ENCODE measurements at places on chromosomes 6 and 20.

DNA sequence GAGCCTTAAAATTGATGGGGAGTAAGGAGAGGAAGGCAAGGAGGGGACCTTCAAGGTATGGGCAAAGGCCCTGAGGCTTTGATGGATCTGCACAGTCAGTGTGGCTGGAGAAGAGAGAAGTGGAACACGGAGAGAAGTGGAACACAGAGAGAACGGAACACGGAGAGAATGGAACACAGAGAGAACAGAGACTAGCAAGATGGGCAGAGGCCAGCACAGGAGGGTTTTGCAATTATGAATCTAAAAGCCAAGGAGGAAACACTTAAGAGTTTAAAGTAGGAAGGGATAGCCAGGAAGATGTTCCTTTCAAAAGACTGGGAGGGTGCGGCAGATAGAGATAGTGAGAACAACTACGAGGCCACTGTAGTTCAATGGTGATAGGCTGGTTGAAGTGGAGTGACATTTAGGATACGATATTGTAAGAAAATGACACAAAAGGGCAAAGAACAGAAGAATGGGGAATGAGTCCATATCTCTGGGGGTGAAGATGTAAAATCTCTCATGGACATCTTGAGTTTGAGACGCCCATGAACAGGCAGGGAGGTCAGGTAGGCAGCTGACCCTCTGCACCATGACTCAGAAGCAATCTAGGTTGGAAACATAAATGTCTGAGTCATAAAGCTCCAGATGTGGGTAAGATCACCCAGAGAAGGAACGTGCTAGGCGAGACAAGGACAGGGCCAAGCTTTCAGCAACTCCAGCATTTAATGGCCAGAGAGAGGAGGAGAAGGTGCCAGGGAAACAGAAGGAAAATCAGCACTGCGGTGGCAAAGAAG, 25.4 kb downstream of the ZMYND8 start:
- DNase-seq = no peak

GRCh38 chr6:137903274-137903932, 36.3 kb downstream of the TNFAIP3 start:
- no peak for DNase-seq

DNA sequence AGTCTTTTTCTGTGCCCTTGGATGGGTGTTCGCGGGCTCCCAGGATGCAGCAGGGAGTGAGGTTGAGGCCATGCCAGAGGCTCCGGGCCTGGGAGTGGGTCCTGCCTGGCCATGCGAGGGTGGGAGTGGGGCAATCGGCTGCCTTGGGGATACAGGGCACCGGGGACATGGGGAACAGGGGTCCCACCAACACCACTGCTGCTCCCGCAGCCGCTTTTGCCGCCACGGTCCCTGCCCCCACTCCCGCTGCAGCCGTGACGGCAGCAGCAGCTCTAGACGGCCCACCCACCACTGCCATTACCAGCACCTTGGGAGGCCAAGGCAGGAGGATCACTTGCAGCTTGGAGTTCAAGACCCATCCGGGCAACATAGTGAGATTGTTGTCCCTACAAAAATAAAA, 35.3 kb upstream of the FAM50B start:
- DNase-seq = no peak

- no peak for DNase-seq
These were observed 172.4 kb downstream of the CD24 start for GRCh38 chr6:106802139-106802538.

DNA sequence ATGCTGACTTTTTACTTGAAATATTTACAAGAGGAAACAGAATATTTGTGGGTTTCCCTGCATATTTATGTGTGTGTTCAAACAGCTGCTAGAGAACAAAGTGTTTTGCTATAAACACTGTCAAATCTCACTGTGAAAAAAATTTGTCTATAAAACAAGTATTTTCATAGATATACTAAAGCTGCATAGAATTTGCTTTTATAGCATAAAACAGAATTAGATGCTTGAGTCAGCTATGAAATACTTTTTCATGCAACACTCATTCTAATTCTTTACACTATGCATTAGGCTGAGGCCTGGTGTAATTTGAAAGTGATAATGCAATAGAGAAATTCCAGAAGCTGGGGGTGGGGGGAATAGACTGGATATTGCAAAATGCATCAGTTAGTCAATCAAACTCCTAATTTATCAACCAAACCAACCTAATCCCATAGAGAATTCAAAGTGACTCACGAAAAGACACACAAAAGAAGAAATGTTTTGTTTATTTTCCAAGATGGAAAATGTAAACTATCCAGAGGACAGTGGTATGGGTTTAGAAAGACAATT, 148.2 kb downstream of the LAMA2 start:
- no peak for DNase-seq

DNA sequence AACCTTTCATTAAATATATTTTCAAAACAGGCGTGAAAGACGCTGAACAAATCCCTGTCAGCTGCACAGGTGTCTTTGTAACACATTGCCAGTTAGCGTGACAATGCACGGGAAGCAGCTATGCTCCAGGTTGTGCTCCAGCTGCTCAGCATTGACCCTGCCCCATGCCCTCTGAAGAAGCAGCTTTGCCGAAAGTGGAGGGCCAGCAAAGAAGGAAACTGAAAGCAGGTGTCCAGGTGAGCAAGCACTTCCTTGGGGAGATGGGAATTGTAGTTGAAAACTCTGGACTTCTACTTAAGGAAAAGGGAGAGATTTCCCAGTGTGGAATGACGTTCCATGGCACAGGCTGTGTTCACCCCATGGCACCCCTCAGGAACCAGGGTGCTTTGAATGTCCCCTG, 125.7 kb downstream of the TTLL2 start:
- no peak for DNase-seq

GRCh38 chr6:112468359-112468758, 121.2 kb downstream of the RFPL4B start:
- no peak for DNase-seq

GRCh38 chr20:63008541-63009044, 1.8 kb upstream of the BHLHE23 start:
- DNase-seq = no peak

DNA sequence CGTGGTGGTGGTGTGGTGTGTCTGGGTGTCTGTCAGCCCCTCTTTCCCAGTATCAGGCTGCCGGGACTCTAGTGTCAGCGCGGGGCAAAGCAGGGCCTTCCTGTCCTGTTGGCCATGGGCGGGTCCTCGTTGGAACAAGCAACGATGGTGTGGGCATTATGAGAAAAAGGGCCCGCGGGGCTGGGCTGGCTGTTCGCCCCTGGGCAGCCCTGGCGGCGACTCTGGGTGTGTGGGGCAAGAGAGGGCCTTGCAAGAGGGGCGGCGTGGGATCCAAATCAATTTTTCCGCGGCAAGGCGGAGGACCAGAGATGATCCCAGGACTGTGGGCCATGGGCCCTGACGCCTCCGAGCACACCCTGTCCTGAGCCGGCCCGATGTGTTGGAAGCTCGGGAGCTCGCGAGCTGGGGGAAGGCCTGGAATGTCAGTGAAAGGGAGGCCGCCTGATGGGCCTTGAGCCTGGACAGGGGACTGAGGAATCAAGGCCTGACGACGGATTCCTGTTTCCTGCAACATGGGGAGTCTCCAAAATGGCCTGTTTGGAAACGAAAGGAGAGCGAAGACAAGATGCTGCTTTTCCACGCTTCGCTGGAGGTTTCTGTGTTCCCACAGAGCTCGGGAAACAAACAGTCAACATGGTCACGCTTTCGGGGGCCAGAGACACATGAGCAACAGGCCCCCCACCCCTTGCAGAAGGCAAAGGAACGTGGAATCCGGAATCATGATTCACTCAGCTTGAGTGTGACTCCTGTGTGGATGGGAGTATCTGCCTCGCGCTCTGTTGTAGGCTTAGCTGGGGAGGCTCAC, 364.7 kb upstream of the DEFB115 start:
- no peak for DNase-seq

DNA sequence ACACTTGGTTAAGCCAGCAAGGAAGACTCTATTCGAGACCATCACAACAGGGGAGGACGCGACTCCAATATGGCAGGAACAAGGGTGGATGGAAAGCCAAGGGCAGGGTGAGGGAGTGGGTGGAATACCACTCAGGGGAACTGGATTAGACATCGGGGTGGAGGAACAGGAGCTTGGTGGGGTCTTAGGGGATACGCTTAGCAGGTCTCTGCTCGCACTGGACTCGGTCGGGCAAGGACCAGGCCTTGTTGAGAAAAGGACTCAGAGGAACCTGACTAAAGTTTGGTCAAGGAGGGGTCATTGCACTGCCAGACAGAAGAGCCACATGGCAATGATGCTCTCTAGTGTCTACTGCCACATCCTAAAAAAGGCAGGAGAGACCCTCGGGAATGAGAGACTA, 10.5 kb downstream of the DUSP22 start:
- no peak for DNase-seq

DNA sequence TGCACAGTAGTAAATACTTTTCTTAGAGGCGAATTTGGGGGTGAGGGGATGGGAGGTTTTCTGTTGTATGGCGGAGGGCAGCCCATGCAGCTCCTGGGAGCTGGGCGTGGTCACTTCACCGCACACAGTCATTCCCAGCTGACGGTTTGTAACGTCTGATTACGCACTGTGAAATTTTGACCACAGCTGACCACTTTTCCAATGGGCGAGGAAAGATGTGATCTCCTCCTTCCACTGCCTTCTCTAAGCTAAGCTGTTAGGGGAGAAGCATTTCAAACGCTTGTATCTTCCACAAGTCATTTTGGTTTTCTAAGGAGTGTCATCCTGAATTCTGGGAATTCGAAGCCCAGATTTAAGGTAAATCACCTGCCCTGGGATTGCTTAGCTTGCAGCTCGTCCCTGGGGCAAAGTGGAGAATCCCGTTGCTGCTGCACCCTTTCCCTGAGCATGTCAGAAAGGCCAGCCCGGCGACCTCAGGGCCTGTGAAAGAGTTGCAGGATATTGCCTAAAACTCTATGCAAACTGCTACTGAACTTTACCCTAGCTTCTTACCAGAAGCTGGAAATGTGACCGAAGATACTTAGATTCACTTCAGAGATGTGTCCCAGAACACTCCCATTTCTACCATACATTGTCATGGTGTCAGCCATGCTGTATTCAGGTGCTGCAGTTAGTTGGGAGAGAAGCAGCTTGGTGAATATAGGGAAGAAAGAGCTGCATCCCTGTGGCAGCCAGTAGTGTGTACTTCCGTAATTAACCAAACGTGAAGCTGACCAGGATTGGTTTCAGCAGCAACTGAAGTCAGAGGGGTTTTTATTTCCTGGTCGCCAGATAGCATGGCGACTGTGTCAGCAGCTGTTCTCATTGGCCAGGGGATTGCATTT, 58.9 kb downstream of the RREB1 start:
- no peak for DNase-seq

- DNase-seq = no peak
These were observed 66.4 kb upstream of the STMND1 start for GRCh38 chr6:17035257-17036064.

- DNase-seq = no peak
These were observed 106.3 kb upstream of the RIPOR2 start for GRCh38 chr6:25042036-25042521.

DNA sequence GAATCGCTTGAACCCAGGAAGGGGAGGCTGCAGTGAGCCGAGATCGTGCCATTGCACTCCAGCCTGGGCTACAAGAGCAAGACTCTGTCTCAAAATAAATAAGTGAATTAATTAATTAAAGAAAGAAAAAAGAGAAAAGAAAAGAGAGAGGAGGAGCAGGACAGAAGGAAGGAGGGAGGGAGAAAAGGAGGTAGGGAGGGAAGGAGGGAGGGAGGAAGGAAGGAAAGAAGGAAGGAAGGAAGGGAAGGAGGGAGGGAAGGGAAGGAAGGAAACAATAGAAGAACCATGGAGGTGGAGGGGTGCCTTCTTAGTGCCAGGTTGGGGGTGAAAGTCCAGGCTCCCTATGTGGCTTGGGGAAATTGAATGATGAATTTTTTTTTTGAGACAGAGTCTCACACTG, 6.5 kb upstream of the AHCY start:
- no peak for DNase-seq

- no peak for DNase-seq
These were observed 56.1 kb downstream of the MEP1A start for GRCh38 chr6:46849361-46849690.

GRCh38 chr6:127352524-127352923, 9.1 kb upstream of the ECHDC1 start:
- no peak for DNase-seq

Data from stimulated activated CD8-positive, alpha-beta memory T cell treated with anti-CD3 and anti-CD28 coated beads, Interleukin-15, amount 100 ng/mL, for 24 hours (primary cell).